ENCODE measurements at places on chromosomes 6 and 20.

DNA sequence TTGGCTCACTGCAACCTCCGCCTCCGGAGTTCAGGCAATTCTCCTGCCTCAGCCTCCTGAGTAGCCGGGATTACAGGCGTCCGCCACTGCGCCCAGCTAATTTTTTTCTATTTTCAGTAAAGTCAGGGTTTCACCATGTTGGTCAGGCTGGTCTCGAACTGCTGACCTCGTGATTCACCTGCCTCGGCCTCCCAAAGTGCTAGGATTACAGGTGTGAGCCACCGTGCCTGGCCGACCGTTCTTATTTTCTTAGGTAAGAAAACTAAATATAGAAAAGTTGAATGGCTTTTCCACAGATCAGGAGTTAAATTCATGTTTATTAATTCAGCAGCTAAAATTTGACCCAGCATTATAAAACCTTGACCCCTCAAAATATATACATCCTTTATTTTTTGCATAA, 238.7 kb downstream of the TRDN start:
- no peaks in the 10 kb centered on the region for H3K4me1 ChIP-seq
- no peaks in the 10 kb centered on the region for H3K36me3 ChIP-seq
- no peak overlapping the region for H3K27ac ChIP-seq
- DNase-seq = no peak
- H3K4me3 ChIP-seq = no peak overlapping the region
- H3K27me3 ChIP-seq = peaks cover 2% of the 10 kb centered on the region

- H3K4me3 ChIP-seq = no peak overlapping the region
- no peaks in the 10 kb centered on the region for H3K4me1 ChIP-seq
- H3K27ac ChIP-seq = no peak overlapping the region
- H3K36me3 ChIP-seq = no peaks in the 10 kb centered on the region
- H3K27me3 ChIP-seq = peaks cover 2% of the 10 kb centered on the region
Observed at GRCh38 chr20:54276577-54277169, 68.8 kb downstream of the PFDN4 start.

DNA sequence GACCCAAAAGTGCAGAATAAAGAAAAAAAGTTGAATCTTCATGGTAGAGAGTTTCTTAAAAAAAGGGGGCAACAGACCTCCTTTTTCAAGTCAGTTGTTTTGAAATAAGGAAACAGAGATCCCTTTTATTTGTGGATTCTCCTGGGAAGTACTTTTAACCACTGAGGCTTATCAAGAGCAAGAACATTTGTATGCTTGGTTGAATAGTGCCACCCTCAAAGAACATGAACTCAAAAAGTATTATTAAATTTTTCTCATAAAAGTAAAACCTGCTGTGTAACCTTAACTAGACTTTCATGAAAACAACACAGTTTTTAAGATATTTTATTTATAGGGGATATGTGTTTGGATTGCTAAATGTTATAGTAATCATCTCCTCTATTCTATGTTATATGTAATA, at the start of gene DEFB110:
Gene DEFB110 (minus strand): TSS at position 101 of the 400 bp plus-strand sequence. CDS start 59 bp downstream, at position 42.
- no peaks in the 10 kb centered on the region for H3K36me3 ChIP-seq
- no peaks in the 10 kb centered on the region for H3K27me3 ChIP-seq
- H3K4me1 ChIP-seq = no peaks in the 10 kb centered on the region
- DNase-seq = no peak
- H3K27ac ChIP-seq = no peak within 1 kb of the TSS
- H3K4me3 ChIP-seq = no peak within 1 kb of the TSS

- no peaks in the 10 kb centered on the region for H3K36me3 ChIP-seq
- H3K4me3 ChIP-seq = no peak overlapping the region
- no peaks in the 10 kb centered on the region for H3K27me3 ChIP-seq
- DNase-seq = no peak
- peaks cover 85% of the 10 kb centered on the region for H3K4me1 ChIP-seq
Observed at GRCh38 chr20:33817411-33817810, 6.3 kb downstream of the CHMP4B start.

DNA sequence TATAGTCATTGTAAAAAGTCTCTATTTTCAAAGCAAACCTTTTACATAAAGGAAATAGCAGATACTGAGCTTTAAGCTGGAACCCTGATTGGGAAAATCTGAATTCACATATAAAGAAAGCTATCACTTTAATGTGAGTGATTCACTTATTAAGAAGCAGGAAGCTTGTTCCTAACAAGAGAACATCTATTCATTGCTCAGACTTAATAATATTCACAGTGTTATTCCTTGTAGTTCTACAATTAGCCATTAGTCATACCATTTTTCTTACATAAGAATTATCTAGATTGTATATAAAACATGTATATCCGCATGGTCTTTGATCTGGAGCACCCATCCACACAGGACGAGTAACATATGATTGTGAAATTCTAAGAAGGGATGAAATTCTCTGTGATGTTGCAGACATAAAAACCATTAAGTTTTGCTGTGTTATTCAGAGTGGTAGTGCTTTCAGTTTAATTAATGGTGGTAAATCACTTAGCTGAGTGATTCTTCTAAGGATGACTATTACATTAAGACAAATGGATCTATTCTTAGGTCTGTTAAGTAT, 71.1 kb upstream of the FOXQ1 start:
- no peak overlapping the region for H3K27ac ChIP-seq
- DNase-seq = no peak
- peaks cover 2% of the 10 kb centered on the region for H3K27me3 ChIP-seq

DNA sequence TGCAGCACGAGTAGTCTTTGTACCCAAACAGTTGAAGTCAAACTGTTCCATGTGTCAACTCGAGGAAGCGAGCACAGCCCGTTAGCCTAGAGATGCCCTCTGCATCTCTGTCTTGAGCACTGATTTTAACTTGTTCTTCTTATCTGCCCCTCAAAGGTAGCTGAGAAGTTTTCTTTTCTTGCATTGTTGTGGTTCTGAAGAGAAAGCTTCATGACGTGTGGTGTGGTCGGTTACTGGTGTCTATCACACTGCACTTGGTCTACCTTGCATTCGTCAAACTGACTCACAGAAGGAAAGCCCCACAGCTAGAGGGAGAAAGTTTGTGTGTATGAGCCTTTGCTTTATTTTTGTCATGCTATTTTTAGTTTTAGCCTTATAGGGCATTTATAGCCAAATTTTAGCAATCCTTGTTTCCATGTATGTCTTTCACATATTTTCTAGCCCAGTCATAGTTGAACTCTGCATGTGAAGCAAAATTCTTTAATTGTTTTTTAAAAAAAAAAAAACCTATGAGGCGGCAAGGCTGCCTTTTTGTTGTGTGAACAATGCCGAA, 115.1 kb downstream of the JAG1 start:
- peaks cover 9% of the 10 kb centered on the region for H3K4me1 ChIP-seq
- peak overlapping the region; percentile 24 for H3K4me3 ChIP-seq
- peaks cover 12% of the 10 kb centered on the region for H3K36me3 ChIP-seq
- DNase-seq = peak; percentile 60

DNA sequence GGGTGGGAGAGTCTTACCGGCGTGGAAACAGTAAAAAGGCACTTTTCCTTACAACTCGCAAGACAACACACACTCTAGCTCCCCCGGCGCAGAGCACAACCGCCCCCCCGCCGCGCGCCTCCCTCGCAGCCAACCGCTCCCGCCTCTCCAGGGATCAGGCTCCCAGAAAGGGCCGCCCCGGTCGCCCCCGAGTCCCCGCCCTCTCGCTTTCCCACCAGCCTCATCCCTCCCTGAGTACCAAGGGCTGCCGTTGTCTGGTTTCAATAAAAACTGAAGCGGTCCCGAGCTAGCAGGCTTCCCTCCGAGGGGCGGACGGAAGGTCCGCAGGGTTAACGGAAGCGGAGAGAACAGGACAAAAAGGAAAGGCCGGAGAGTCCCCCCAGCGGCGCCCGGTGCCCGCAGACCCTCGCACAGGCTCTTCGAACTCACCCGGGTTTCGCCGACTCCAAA, 804 bp downstream of the ELOVL5 start:
- H3K4me3 ChIP-seq = peak overlapping the region; percentile 96
- peak overlapping the region; percentile 95 for H3K27ac ChIP-seq
- no peaks in the 10 kb centered on the region for H3K36me3 ChIP-seq

DNA sequence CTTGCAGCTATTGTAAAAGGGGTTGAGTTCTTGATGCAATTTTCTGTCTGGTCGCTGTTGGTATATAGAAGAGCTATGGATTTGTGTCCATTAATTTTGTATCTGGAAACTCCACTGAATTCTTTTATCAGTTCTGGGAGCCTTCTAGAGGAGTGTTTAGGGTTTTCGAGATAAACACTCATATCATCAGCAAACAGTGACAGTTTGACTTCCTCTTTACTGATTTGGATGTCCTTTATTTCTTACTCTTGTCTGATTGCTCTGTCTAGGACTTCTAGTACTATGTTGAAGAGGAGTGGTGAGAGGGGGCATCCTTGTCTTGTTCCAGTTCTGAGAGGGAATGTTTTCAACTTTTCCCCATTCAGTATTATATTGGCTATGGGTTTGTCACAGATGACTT, 120.8 kb upstream of the SSTR4 start:
- no peak overlapping the region for H3K27ac ChIP-seq
- no peak for DNase-seq
- no peak overlapping the region for H3K4me3 ChIP-seq

DNA sequence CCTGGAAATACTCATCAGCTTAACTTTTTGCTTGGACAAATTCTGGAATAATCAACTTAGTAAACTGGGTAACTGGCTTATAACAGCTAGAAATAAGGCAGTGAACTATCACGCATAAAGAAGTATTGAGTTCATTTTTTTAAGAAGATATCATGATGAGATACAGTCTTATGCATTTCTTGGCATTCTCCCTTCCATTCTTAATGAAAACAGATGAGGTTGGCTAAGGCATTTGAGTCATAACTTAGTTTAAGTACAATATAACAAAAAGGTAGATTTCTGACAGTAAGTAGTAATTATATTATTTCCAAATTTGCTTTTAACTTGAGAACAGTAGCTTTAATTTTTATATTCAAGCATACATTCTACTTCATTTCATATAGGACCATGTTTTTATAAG, 56.1 kb downstream of the SAMD5 start:
- no peak overlapping the region for H3K4me3 ChIP-seq
- H3K4me1 ChIP-seq = no peaks in the 10 kb centered on the region
- peaks cover 4% of the 10 kb centered on the region for H3K27me3 ChIP-seq
- no peaks in the 10 kb centered on the region for H3K36me3 ChIP-seq
- no peak overlapping the region for H3K27ac ChIP-seq

- no peak overlapping the region for H3K4me3 ChIP-seq
- no peaks in the 10 kb centered on the region for H3K36me3 ChIP-seq
- DNase-seq = no peak
Observed at GRCh38 chr20:53921443-53921973, 148.9 kb downstream of the BCAS1 start.

GRCh38 chr6:34940030-34940434, 51.0 kb downstream of the ANKS1A start:
- H3K27me3 ChIP-seq = no peaks in the 10 kb centered on the region
- DNase-seq = no peak
- no peak overlapping the region for H3K4me3 ChIP-seq
- no peaks in the 10 kb centered on the region for H3K36me3 ChIP-seq

DNA sequence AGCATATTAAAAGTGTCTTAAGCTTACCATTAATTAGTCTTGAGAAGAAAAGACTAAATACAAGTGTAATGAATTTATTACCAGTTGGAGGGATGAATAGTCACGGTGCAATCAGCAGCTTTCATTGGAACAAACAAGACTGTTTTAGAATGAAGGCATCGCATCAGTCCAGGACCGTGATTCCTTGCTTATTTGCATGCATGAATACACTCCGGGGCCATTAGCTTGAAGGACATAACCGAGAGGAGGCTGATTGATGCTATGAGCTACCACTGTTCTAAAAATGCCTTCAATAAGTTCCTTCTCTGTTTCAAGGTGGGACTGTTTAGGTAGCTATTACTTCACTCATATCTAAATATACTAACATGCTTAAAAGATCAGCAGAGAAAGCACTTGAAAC, 17.9 kb downstream of the PROKR2 start:
- H3K4me3 ChIP-seq = no peak overlapping the region
- H3K27me3 ChIP-seq = peaks cover 7% of the 10 kb centered on the region
- H3K4me1 ChIP-seq = no peaks in the 10 kb centered on the region

DNA sequence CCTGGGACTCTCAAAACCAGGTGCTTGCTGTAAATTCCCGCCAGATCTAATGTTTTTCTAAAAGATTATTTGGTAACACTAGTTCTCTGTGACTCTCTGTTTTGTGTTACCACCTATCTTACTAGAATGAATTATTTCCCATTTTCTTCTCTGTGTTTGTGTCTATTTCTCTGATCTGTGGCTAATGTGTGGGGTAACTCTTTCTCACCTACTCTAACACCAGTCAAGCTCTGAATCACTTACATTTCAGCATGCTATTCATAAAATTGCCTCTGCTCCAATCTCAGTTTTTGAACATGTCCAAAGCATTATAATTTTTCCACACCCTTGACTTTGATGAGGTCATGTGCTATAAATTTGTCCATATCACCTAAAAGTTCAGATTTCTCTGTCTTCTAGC, 23.2 kb upstream of the COL19A1 start:
- H3K27me3 ChIP-seq = peaks cover 2% of the 10 kb centered on the region
- no peaks in the 10 kb centered on the region for H3K36me3 ChIP-seq
- no peak overlapping the region for H3K4me3 ChIP-seq
- no peaks in the 10 kb centered on the region for H3K4me1 ChIP-seq

GRCh38 chr6:5537132-5537531, 275.8 kb downstream of the FARS2 start:
- no peak overlapping the region for H3K4me3 ChIP-seq
- DNase-seq = no peak
- H3K27ac ChIP-seq = no peak overlapping the region
- no peaks in the 10 kb centered on the region for H3K27me3 ChIP-seq
- H3K36me3 ChIP-seq = peaks cover 5% of the 10 kb centered on the region
- H3K4me1 ChIP-seq = peaks cover 39% of the 10 kb centered on the region

- peaks cover 10% of the 10 kb centered on the region for H3K36me3 ChIP-seq
- H3K4me3 ChIP-seq = no peak overlapping the region
- H3K27ac ChIP-seq = no peak overlapping the region
- peaks cover 5% of the 10 kb centered on the region for H3K27me3 ChIP-seq
Observed at GRCh38 chr6:131430531-131430930, 142.5 kb upstream of the ARG1 start.

GRCh38 chr6:37875561-37876309, 56.2 kb downstream of the ZFAND3 start:
- DNase-seq = no peak
- peaks cover 83% of the 10 kb centered on the region for H3K4me1 ChIP-seq
- H3K4me3 ChIP-seq = peak overlapping the region; percentile 37
- peaks cover 8% of the 10 kb centered on the region for H3K36me3 ChIP-seq

DNA sequence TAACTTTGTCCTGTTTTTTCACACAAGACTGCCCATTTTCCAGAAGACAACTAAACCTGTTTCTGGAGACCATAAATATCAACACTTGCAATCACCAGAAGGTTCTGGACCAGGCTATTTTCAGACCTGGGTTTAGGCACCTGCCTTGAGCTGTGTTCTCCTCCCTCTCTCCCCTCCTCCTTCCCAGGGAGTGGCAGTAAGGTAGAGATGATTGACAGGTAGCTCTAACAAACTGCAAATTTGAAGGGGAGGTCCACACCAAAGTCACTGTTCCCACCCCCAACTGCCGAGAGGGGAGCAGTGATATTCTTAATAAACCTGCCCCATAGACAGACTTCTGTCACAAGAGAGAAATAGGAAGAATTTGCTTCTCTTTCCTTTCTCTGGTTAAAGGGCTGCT, 91.2 kb upstream of the BACH2 start:
- no peak for DNase-seq
- peaks cover 10% of the 10 kb centered on the region for H3K27me3 ChIP-seq
- H3K4me3 ChIP-seq = no peak overlapping the region
- no peak overlapping the region for H3K27ac ChIP-seq

GRCh38 chr6:96794980-96795379, 42.3 kb downstream of the GPR63 start:
- no peaks in the 10 kb centered on the region for H3K4me1 ChIP-seq
- no peak overlapping the region for H3K4me3 ChIP-seq
- no peak for DNase-seq
- no peak overlapping the region for H3K27ac ChIP-seq
- no peaks in the 10 kb centered on the region for H3K36me3 ChIP-seq

- no peak overlapping the region for H3K4me3 ChIP-seq
- no peaks in the 10 kb centered on the region for H3K36me3 ChIP-seq
- no peaks in the 10 kb centered on the region for H3K4me1 ChIP-seq
Observed at GRCh38 chr6:22737331-22737730, 168.0 kb downstream of the HDGFL1 start.
